NCI-H187 (cell line): ENCODE measurements at places on chromosomes 12 and 14.

GRCh38 chr14:43900173-43900655 is 606.9 kb downstream of the FSCB start:
- no peak for DNase-seq

- DNase-seq: no peak
These were observed 6.5 kb downstream of the BHLHE41 start for GRCh38 chr12:26118308-26118707.

DNA sequence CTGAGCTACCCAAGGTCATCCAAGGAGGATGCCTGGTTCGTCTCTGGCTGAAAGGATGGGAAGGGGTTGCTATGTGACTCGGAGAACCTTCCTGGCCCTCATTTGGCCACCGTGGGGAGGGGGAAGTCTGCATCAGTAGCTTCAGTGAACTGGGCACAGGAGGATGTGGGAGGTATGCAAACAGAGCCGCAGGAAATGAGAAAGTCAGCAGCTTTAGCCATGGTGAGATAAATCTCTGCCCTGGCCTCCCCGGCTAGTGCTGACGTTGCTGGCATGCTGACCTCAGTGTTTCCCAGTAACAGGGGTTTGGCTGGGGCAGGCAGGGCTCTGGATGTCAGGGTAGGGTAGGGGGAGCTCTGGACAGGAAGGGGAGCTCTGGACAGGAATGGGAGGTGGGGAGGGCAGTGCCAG is 2.3 kb upstream of the CEBPE start:
- no peak for DNase-seq

DNA sequence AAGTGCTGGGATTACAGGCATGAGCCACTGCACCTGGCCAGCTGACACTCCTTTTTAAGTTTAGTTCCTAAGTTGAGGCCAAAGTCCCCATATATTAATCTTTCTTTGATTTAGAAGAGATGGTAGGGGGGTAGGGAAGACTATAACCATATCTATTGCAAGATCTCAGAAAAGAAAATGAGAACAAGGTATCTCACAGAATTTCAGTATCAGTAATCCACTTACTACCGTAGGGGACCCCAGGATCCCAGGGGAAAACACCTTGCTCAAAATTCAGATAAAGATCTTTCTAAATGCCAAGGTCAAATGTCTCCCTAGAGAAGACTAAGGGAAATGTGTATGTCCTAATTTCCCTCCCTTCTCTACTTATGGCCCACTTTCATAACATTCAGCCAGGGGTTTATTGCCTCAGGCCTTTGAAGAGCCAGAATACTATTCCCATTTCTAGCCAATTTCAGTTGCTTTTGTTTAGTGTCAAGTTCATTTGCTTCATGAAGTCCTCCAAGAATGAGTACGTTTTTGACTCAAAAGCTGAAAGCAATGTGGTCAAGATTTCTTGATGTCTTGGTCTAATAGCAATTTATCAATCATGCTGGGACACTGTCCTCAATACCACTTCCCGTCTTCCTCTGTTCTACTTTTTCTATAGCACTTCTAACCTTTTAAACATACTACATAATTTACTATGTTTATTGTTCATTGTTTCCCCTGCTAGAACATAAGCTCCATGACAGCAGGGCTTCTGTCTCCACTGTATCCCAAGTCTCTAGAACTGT is 86.3 kb downstream of the DCAF5 start:
- DNase-seq: no peak

DNA sequence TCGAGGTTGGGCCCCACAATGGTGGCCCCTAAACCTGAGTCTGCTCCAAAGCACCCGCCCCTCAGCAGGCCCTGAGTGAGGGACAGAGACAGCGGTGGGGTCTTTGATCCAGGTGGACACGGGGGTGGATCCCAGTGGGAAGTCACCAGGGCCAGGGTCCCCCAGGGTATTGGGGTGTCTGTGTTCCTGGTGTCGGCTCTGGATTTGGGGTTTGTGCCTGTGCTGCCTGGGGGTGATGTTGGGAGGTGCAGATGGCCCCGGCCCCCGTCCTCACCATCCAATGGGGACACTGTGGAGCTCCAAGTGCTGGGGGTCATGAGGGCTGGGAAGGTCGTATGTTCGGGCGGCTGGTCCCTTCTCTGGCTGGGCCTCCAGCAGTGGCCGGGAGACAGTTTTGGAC is 354.2 kb downstream of the TMEM121 start:
- no peak for DNase-seq
